ENCODE measurements at places on chromosomes 7 and 10.

DNA sequence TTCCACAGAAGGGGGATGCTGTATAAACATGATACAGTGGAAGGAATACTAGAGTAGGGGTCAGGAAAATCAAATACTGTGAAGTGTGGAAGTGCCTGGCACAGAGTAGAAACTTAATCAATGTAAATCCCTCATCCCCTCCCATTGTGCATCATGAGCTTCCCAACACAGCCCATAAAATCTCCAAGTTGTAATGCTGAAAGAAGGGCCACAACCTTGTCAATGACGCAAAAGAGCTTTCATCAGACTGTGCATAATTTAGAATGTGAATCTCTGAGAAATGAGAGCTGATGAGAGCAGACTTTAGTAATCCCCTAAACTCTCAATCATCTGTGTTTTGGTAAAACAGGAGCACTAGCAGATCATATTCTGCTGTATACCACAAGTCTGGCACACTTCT lies 105.2 kb upstream of the IMMP2L start:
- DNase-seq: no peak

DNA sequence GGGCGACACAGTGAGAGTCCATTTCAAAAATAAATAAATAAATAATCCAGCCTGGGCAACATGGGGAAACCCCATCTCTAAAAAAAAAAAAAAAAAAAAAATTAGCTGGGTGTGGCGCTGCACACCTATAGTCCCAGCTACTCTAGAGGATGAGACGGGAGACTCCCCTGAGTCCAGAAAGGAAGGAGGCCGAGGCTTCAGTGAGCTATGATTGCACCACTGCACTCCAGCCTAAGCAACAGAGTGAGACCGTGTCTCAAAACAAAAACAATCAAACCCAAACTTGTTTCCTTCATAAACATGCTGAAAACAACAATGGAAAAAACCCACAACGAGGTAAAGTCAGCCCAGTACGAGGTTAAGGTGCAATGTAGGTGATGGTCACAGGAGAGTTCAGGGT lies 1.2 kb downstream of the COX19 start:
- no peak for DNase-seq

GRCh38 chr10:10056961-10057360 lies 960.7 kb upstream of the CELF2 start:
- DNase-seq: no peak

DNA sequence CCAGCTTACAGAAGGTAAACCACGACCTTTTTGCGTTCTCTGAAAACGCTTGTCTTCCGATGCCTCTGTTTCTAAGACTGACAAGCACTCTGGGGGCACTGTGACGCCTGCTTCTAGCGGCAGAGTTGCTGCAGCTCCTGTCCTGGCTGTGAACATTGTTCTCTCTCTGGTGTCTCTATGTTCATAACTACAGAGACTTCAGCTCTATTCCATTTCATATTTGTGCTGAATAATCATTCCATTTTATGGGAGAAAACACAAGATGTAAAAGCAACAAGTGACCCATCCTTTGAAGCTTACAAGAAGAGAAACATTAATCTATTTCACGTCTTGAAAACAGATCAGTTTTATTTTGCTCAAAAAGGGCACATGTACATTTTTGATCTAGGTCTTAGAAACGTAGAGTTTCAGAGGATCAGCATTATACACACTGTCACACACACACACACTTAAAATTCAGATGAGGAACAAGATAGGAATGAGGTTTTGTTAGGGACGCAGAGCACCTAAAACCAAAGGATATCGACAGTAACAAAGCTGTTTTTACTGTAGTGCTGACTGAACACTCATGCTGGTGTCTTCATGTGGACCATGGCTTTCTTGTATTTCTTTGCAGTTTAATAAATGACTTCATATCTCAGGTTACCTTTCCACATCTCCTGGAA lies 3.0 kb downstream of the IKZF1 start:
- DNase-seq: peak; percentile 69

DNA sequence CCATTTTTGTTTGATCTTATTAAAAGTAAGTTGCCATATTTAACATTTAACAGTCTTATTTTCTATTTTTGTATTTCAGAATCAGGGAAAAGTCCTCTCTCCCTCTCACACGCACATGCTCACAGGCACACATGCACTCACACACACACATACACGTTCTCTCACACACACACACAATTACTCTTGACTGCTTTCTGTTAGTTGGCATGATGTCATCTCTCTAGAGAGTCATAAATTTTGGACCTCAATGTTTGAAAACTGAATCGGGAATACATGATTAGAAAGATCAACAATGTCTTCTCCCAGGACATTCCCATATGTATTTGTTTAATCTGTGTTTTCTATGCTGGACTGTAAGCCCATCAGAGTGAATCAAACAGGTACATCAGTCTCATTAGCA lies 165.7 kb upstream of the AHR start:
- DNase-seq: no peak

- DNase-seq: no peak
These were observed 20.0 kb upstream of the CREB3L2 start for GRCh38 chr7:138021889-138022288.

DNA sequence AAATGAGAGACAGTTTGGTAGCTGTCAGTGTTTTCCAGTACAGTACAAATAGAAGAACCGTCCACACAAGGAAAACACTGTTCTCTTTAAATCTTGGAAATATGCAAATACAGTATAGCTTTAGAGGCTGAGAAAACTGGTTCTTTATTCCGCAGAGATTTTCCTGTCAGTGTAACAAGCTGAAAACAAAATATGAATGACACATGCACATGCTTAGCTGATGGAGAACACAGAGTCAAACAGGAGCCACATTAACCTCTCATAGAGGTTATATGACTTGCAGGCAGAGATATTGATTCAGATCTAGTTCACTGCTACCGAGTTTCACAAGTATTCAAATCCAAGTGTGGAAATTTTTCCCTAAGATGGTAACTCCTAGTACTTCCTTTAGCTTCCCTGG lies 135.2 kb upstream of the C1QL3 start:
- DNase-seq: no peak

- DNase-seq: no peak
These were observed 434 bp upstream of the PLEKHA8 start for GRCh38 chr7:30027740-30028215.

GRCh38 chr10:47361293-47361692 lies 13.1 kb downstream of the RBP3 start:
- DNase-seq: peak; percentile 73

- peak; percentile 35 for DNase-seq
These were observed 479 bp downstream of the CYP26A1 start for GRCh38 chr10:93074147-93074596.

GRCh38 chr7:151993977-151994676 lies 31.3 kb upstream of the GALNT11 start:
- peak; percentile 42 for DNase-seq

DNA sequence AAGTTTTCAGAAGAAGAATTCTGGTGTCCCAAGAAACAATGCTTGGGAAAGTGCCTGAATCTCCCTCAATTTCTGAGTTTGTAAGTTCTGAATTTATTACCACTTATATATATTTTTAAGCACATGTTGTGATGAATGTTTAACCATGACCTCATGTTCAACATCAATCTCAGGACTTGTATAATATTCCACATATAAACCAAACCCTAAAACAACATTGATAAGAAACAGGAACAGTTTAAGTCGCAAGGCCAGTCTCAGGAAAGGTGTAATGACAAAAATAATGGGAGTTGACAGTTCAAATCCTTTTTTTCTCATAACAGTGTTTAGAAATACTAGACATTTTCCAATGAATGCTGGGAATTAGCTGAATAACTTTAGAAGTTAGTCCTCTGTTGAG lies 22.8 kb downstream of the NRP1 start:
- DNase-seq: no peak

DNA sequence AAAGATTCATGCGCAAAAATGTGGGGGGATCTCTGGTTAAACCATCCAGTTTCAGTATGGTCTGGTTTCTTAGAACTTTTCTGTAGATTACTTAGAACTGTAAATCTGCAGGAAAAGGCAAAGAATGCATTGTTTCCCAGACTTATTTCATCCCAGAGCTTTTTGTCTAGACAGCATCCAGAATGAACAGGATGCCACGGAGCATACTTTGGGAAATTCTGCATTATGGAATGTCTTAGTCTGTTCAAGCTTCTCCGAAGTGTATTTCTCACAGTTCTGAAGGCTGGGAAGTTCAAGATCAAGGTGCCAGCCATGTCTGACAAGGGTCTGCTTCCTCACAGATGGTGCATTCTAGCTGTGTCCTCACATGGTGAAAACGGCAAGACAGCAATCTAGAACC lies 136.3 kb downstream of the INHBA start:
- no peak for DNase-seq

DNA sequence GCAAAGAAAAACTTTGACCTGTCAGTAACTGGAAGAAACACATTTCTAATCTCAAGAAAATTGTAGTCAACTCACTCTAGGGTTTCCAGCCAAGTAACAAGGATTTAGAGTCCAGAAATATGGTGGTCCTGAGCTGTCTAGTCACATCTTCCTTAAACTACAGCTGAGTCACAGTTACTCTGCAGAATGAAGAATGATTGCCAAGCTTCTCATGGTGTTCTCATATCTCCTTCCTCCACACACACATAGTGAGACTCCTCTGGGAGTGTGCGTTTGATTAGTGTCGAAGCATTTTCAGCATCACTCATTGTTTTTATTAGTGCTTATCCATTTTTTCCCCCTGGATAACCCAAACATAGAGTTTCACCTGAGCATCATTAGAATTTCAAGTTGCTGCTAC lies 93.1 kb upstream of the CXCL12 start:
- DNase-seq: no peak

DNA sequence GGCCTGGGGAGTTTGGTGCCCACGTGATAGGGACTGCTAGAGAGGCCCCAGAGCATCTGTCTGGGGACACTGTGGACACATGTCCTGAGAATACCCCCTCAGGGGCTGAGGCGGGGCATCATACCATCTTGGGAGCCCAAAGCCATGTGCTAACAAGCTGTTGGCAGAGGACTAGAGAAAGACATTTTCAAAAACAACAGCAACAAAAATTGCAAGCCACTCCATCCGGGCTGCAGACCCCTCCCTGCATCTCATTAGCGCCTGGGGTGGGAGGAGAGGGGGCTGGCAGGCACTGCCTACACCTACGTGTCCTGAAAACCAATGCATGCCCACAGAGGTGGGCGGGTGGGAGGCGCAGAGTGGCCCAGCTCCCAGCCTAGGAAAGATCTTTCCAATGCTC lies 507.4 kb upstream of the PODXL start:
- DNase-seq: no peak

DNA sequence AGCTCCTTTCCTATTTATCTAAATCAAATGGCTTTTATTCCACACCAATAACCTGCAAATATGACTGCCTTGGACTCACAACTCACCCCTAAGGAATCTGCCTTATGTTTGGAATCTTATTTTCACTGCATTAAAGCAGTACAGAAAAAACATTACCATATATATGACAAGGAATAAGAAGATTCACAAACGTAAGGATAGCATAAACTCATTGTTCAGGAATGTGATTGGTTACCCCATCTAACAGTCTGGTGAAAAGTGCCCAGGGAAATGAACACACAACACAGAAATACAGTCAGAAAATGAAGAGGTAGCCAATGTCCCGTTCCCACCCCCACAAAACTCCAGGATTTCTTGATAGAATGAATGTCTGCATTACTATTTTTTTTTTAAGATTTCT lies 2.0 kb downstream of the PPP3CB start:
- DNase-seq: no peak

GRCh38 chr10:100183481-100183880 lies 2.3 kb downstream of the ERLIN1 start:
- no peak for DNase-seq

DNA sequence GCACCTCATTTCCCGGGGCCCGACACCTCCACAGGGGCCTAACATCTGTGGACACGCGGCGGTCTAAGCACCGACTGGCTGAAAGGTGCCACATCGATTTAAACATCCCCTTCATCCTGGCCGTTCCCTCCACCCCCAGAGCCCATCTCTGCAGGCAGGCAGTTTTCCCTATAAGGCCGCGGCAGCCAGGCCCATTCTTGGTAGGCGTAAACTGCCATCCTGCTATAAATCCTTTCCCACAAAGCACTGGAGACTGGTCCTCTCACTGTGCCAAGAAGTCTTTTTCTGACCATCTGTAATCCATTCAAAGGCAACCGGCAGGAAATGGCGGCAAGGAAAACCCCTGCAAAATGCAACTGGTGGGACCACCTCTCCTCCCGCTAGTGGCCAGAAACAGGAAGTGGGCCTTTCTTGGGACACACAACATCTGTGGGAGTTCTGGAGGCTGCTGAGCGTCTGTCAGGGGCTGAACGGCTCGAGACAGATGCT lies 22.4 kb downstream of the ATXN7L1 start:
- no peak for DNase-seq

GRCh38 chr10:129486805-129487204 lies 19.8 kb downstream of the MGMT start:
- DNase-seq: no peak

DNA sequence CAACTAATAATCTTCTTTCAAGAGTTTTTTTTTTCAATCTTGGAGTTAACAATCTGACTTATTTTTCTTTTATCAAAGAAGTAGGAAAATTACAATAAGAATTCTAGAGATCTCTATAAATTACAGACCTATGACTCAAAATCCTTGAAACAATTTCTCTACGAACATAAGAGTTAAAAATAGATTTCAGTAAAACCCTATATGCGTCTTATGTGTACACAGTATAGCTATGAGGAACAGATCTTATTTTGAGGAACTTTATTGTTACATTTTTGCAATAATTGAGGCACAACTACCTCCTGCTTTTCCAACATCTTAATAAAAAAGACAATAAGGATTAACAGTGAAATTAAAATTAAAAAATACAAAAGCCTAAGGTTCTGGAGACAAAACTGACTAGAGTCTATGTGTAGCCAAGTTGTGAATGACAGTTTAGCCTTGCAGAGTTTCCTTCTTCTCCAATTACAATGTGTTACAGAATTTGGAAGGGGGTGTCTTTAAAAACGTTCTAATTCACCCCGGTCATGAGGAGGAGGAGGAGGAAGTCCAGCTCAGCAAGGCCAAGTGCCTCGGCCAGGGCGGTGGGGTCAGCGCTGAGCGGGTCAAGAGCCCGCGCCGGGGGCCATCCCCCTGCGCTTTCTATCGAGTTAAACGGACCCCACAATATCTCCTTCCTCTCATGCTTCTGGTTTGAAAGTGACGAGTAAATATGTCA lies 40.5 kb downstream of the AMZ1 start:
- DNase-seq: no peak

DNA sequence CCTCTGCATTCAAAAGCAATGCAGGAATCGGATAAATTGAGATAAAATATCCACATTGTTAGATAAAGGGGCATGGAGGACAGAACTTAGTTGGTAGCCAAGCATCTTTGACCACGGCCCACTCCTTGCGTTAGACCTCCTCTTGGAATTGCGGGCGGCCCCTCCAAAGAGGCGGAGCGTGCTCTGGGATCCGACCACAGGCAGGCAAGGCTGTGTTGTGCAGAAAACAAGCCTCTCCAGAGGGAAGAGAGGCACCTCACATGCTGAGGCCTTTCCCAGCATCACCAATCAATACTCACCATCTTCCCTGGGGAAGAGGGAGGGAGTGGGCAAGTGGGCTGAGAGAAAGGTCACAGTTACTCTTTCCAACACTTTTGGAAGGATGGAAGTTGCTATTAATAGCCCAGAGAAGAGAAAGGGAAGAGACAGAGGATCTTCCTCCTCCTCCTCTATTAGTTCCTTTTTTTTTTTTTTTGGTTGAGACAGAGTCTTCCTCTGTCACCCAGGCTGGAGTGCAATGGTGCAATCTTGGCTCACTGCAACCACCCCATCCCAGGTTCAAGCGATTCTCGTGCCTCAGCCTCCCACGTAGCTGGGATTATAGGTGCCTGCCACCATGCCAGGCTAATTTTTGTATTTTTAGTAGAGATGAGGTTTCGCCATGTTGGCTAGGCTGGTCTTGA lies 49.7 kb upstream of the NRF1 start:
- no peak for DNase-seq
